Memory B cell (primary cell): ENCODE measurements at places on chromosomes 7 and 10.

- no peak for DNase-seq
These were observed 1.2 kb downstream of the UPP1 start for GRCh38 chr7:48090095-48090805.

DNA sequence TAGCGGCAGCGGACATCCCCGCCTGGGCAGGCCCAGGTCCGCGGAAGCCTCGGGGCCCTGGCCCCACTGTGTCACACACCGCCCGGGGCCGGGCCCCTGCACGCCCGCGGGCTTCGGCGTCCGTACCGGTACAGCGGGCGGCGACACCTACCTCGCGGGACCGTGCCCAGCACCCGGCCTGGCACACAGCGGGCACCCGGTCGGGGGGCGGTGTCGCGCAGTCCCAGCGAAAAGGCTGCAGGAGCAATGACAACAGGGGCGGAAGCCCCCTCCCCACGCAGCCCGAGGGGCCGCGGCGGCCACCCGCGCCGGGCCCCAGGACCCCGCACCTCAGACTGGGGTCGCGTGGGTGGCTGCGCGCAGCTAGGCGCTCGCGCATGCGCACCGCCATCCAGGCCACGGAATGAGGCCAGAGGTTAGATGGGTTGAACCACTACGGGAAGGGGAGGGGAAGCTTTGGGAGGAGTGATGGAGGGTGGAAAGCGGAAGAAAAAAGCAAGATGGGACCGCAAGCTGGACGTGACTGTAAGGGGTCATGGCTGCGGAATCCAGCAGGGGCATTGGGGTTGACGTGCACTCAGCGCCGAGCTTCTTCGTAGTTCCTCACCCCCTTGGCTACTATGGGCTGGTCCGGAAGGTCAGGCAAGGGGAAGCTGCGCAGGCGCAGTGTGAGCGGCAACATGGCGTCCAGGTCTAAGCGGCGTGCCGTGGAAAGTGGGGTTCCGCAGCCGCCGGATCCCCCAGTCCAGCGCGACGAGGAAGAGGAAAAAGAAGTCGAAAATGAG is at the start of the genes BCCIP and UROS:
TSS of gene BCCIP (plus strand) at position 669 of the 785 bp plus-strand sequence. CDS start at position 681, 12 bp downstream.
TSS of gene UROS (minus strand) at position 381 of the 785 bp plus-strand sequence. CDS start 6,759 bp downstream, outside the sequence.
- DNase-seq = peak; percentile 93

DNA sequence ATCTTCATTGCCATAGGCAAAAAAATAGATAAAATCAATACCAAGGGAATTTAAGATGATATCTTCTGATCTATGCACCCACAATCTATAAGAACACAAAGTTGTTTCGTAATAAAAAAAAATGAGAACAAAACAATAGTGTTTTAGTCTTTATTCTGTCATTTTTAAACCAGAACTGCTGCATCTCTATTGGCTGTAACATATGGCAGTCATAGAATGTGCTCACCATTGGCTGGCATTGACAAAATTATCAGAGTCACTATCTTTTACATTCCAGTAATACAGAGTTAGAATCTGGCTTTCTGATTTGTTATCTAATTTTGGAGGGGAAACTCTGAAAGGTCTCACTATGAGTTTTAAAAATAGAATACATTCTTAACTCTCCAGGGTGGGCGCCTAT is 138.6 kb upstream of the CCDC6 start:
- DNase-seq = no peak

GRCh38 chr10:23343591-23344240 is 881 bp downstream of the C10orf67 start:
- no peak for DNase-seq

DNA sequence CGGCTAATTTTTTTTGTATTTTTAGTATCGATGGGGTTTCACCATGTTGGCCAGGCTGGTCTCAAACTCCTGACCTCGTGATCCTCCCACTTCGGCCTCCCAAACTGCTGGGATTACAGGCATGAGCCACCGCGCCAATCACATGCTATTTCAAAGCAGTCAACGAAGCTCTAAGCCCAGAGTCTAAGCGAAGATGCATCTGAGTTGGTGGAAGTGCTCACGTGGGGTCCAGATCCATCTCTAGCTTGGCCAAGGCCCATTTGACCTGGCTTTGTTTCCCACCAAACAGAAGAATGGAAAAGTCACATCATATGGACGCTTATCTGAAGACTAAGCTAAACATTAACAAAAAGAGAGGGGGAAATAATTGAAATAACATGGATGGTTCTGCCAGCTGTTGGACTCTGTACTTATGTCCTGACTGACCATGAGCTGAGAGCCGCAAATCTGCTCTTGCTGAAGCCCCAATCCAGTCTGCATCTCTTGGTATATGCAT is 3.8 kb upstream of the GTF2I start:
- DNase-seq = no peak

GRCh38 chr10:84537447-84537931 is 209.1 kb downstream of the CCSER2 start:
- peak; percentile 48 for DNase-seq

DNA sequence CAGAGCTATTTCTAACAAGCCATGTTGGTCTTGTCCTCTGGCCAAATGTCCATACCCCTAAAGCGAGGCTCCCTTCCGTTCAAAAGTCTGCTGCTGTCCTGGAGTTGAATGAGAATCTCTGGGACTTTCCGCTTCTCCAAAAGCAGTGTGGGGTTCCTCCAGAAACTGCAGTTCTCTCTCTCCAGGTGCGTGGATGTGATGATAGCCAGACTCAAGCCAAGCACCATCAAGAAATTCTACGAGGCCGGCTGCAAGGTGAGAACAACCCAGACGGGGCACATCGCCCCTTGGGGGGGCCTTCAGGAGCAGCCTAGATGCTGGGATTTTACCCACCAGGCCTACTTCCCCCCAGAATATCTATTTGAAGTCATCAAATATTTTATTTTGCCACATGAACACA is 26.5 kb downstream of the BTBD16 start:
- DNase-seq = no peak

- DNase-seq = no peak
These were observed 47.5 kb downstream of the GLI3 start for GRCh38 chr7:42189535-42189934.

GRCh38 chr7:141410353-141411000 is 140.7 kb upstream of the AGK start:
- no peak for DNase-seq

GRCh38 chr10:36324831-36325230 is 682.7 kb upstream of the FZD8 start:
- no peak for DNase-seq

DNA sequence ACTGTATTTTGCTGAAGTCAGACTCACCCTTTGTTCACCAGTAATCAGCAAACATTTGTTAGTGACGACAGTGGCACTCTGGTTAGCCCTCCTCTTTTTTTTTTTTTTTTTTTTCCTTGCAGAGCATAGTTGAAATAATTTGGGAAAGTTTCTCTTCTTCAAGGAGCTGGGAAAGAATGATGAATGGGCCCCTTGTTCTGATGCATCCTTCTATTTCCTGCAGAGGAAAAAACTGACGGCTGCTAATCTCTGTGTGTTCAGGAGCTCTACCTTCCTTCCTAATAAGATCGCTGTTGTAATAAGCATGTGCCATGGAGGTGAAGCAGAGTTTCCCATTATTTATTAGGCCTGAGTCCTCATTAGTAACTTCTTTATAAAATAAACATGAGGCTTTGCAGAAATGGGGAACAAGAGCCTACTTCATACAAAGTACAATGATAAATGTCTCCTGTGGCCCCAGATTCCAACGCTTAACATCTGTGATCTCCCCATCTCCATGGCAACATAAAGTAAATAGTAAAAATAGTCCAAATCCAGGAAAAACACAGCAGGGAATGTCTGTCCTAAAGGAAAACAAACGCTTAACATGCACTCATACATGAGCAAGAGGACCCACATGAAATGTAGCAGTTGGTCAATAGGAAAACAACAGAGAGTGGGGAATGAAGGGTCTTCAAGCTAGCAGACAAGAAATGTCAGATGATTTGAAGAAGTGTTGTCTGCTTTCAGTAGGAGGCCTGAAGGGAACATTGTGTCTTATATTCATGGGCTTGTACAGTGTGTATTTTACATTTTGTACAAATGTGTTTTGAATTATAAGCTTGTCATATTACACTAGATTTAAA is 59.1 kb upstream of the CALD1 start:
- DNase-seq = no peak

- DNase-seq = no peak
These were observed 137.7 kb downstream of the CHN2 start for GRCh38 chr7:29332042-29332811.

- no peak for DNase-seq
These were observed 22.7 kb downstream of the CHST15 start for GRCh38 chr10:124070666-124071065.

GRCh38 chr10:46240684-46241565 is 45.9 kb upstream of the ANTXRL start:
- no peak for DNase-seq

GRCh38 chr10:84665883-84666463 is 337.6 kb downstream of the CCSER2 start:
- DNase-seq = no peak

- DNase-seq = no peak
These were observed 10.6 kb downstream of the RPA3 start for GRCh38 chr7:7707806-7708205.

- no peak for DNase-seq
These were observed 21.8 kb downstream of the VIM start for GRCh38 chr10:17249820-17250219.

GRCh38 chr7:1505731-1506550 is 1.8 kb upstream of the INTS1 start:
- DNase-seq = no peak

- no peak for DNase-seq
These were observed 24.3 kb downstream of the SEM1 start for GRCh38 chr7:96685353-96685752.

- no peak for DNase-seq
These were observed 187.0 kb downstream of the PPP1R17 start for GRCh38 chr7:31873816-31874597.

- no peak for DNase-seq
These were observed 222.1 kb downstream of the GLI3 start for GRCh38 chr7:42014625-42015618.

GRCh38 chr10:93850031-93851015 is 43.5 kb upstream of the SLC35G1 start:
- no peak for DNase-seq

DNA sequence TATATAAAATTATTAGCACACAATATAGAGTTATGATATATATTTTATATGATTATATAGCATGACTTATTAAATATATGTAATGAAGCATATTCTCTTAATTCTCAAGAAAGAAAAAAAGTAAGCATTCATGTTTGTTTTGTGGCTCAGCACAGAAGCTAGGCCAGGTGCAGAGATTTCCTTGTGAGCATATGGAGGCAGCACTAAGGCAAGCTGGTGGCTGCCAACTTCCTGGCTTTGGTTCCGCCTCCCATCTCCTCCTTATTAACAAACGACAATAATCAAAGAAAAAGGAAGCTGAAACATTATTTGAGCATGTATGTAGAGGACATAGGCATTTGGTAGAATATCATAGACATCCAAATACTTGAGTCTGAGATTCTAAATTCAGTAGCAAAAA is 130.3 kb downstream of the ST7 start:
- no peak for DNase-seq

- DNase-seq = no peak
These were observed 133.4 kb downstream of the MACC1 start for GRCh38 chr7:20083781-20084180.

GRCh38 chr10:11488126-11488525 is 123.3 kb downstream of the USP6NL start:
- no peak for DNase-seq

- DNase-seq = no peak
These were observed 215.8 kb downstream of the PTPRN2 start for GRCh38 chr7:158371856-158372255.

GRCh38 chr10:5960070-5960972 is 17.0 kb downstream of the IL15RA start:
- DNase-seq = no peak

DNA sequence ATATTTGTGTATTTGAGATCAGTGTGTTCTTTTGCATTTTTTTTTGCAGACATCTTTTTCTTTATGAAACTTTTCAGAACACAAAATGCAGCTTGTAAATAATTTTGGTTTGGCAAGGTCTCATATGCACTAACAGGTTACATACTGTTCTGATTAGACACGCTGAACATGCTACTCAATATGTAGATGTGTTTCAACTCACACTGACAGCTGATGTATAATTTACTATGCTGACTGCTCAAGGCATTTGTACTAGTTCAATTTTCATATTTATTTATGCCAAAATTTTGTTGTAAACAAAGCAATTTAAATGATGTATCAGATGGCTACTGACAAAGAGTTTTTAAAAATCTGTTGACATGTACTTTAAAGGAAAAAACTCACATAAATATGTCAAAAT is 123.8 kb downstream of the TFEC start:
- no peak for DNase-seq

- DNase-seq = no peak
These were observed 29.5 kb upstream of the VDAC2 start for GRCh38 chr10:75181073-75181472.

- DNase-seq = no peak
These were observed 31.6 kb downstream of the GRB10 start for GRCh38 chr7:50751146-50751545.

- DNase-seq = no peak
These were observed 12.6 kb downstream of the HPS1 start for GRCh38 chr10:98433881-98434732.

DNA sequence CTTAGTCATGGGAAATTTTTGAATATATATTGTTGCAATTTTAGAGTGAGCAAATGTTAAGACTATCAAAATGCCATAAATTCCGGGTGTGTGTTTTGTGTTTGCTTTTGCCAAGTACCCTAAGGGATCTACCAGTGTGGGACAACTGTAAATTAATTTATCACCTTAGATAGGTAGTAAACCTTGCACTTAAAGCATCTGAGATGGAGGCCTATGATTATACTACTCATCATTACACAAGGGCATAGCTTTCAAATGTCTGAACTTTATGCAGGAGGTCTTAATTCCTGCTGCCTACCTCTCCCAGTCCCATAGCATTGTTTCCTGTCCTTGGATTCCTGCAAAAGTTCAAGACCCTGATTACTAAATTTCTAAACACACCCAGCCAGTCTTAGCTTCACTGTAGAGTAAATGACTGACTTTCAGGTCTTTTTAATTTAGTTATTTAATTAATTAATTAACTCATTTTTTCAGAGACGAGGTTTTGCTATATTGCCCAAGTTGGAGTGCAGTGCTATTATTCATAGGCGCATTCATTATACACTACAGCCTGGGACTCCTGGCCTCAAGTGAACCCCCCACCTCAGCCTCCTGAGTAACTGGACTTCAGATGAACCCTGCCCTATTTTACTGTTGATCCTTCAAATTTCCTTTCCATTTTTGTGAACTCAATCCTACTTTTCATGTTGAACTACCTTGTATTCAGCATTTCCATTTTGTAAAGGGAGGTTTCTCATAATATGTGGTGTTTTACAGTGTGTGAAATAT is 47.0 kb downstream of the THSD7A start:
- no peak for DNase-seq
